Activated CD4-positive, alpha-beta memory T cell treated with anti-CD3 and anti-CD28 coated beads for 36 hours (primary cell): ENCODE measurements at places on chromosomes 7 and 10.

GRCh38 chr10:93293999-93294398 lies 188.1 kb downstream of the MYOF start:
- DNase-seq: no peak

- no peak for DNase-seq
Measured at GRCh38 chr7:20450536-20450935, 119.8 kb downstream of the ITGB8 start.

- DNase-seq: no peak
Measured at GRCh38 chr10:112229901-112230300, 46.3 kb upstream of the GPAM start.

DNA sequence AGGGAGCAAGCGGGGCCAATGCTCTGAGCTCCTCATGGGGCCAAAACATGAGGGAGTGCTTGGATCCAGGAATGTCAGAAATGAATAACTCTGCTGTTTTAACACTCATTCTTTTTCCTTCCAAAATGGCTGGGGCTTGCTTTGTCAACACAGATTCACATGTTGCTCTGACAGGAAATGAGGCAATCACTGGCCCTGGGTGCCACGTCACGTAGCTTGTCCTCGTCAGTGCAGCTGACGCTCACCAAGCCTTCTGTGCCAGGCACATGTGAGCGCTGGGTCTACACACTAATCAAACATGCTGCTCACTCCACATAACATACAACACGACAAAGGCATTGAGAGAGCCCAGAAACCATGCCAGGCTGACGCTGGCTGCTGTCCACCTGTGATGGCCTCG lies 198.9 kb downstream of the WDR37 start:
- DNase-seq: peak; percentile 56

DNA sequence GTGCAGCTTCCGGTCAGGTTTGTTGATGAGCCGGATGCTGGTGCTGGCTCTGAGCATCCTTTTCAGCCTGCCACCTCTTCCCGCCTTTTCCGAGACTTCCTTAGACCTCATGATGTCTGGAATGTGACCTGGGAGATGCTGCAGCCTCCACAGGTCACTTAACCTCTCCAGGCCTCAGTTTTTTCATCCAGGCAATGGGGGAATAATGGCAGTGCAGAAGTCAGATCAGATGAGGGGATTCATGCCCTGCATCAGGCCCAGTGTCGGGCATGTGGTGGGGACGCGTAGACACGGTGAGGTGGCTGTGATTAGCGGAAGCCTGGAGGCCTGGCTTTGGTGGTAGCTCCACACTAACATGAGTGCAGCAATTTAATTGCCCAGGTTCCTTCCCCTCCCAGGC lies 24.6 kb downstream of the PFKFB3 start:
- no peak for DNase-seq

- peak; percentile 91 for DNase-seq
Measured at GRCh38 chr7:106425017-106425719, 140.4 kb upstream of the NAMPT start.

- no peak for DNase-seq
Measured at GRCh38 chr7:100544967-100545359, 6.0 kb downstream of the AGFG2 start.

DNA sequence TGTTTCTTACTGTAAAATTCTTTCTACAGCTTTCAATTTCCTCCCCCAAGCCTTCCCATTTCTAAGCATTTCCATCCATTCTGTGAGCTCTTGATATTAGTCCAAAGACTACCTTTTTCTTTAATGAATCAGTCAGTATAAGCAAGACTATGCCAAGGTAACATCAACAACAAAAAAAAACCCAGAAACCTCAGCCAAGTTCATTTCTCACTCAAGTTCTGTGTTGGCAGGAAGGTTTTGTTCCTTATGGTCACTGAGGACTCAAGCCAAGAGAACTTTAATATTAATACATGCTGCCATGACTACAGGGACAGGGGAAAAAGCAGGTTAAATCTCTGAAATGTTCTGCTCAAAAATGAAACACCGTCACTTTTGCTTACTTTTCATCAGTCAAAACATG lies 621.2 kb upstream of the NRP1 start:
- DNase-seq: no peak

DNA sequence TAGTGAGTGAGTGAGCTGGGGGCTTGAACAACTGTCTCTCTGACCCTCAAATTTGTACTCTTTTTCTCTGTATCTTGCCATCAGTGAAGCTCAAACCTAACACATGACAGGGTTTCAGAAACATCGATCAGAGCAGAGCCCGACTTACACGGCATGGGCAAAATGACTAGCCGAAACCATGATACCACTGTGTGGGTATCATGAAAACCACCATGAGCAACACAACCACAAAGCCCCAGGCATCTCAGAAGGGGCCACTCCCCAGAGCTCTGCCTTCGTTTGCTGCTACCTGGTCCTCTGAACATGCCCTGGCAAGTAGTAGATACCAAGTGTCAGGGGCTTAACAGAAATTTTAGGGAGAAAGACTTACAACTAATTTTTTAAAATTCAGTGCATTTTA lies 308.5 kb downstream of the WDR11 start:
- peak; percentile 33 for DNase-seq

GRCh38 chr10:100353770-100354485 lies 6.9 kb downstream of the SCD start:
- no peak for DNase-seq

DNA sequence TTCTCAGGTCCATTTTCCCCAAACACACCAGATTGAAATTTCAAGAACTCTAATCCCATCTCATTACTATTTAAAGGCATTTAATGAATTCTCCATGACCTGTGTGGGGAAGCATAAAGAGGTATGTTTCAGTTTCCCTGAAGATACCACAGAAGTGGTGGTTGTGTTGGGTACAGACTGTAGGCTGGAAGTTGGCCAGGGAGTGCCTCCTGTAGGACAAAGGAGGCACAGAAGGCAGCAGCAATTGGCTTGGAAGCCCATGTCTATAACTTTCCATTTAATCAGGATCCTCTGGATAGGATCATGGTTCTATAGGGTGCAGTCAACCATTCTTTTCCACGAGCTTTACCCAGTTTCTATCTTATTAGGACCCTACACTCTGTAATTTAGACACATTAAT lies 8.6 kb upstream of the BET1 start:
- DNase-seq: no peak

- no peak for DNase-seq
Measured at GRCh38 chr10:73941300-73941699, 30.4 kb downstream of the PLAU start.

DNA sequence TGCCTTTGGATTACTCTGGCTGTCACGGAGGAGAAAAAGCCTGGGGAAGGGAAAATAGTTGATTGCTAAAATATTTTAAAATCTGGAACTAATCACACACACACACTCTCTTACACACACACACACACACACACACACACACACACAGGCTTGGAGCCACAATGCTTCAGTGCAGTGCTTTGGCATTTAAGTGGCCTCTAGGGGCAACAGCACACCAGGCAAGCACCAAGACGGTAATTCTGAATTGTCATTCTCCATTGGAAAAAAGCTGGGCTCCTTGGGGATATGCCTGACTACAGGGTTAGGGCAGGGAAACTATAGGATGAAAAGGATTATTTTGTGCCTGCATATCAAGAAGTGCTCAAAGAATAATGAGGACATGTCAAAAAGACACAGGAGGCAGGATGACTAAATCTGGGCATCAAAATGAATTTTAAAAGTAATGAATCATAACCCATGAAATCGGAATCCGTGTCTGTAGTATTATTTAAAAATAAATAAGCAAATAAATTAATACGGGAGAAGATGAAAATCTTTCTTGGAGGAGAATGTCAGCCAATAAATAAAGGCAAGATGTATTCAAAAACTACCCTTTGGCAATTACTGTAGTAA lies 30.4 kb upstream of the DDC start:
- DNase-seq: peak; percentile 24

GRCh38 chr7:125926621-125927020 lies 997.0 kb upstream of the POT1 start:
- DNase-seq: no peak

DNA sequence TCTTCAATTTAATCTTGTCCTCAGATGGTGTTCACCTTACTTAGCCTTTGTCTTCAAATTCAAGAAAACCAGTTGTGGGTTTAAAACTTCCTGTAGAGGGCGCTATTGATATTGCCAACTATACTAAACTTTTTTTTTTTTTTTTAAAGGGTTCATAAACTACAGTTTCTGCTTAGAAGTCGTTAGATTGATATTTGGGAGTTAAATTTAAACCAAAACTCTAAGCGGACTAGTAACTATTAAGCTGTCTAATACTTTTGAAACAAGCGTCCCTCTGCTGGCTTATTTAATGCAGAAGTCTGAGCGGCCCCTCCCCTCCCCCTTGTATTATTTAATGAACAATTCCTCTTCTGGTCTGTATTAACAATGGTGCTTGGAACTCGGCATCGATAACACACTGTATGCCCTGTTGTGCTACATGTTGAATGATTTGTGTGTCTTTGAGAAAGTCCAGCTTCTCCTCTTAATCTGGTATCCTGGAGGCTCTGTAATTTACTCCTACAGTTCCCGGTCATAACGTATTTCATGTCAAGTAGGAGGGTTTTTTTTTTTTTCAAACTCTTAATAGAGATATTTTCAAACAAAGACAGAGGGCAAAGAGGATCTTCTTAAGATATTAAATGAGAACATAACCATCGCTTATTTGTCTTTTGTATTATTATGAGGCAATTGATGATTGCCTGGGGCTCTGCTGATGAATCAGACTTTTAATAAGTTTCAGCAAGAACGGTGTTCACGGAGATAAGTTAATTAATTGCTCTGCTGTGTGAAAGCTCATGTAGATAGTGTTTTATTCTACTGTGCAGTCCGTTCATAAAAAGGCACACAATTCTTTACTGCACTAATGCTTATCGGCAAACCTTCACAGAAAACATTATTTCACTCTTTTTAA lies 22.6 kb upstream of the CREB5 start:
- DNase-seq: no peak

- no peak for DNase-seq
Measured at GRCh38 chr10:2494399-2494798, 572.9 kb upstream of the PFKP start.

DNA sequence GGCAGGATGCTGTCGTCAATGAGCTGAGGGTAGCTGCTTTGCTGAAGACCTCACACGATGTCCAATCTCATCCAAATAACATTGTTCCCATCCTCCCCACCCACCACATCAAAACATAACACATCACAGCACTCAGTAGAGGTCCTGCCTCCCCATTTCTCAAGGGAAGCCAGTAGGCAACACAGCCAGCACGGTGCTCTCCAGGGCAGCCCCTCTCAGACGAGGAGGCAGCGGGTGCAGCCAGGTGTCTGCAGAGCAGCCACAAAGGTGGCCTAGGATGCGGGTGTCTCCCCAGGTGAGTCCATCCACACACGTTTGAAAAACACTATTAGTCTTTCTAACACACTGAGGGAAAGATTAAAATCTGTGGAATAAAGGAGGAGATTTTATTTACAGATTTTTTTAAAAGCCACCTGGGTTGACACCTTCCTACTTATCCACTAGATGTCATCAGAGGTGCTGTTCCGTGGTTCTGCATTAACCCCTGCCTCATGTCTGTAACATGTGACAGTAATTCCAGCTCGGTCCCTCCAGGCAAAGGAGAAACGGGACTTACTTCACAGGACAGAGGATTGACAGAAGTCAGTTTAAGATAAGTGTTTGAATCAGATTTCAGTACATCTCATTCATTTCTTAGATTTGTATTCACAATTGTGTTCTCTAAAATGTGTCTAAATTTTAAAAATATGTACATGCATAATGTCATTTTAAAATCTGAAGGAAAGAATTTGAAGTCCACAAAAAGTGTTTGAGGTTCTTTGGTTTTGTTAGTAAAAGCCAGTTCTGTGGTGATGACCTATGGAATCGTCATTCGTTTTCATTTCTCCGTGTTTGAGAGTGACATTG lies 68.0 kb downstream of the LANCL2 start:
- DNase-seq: peak; percentile 32

- no peak for DNase-seq
Measured at GRCh38 chr7:140417456-140418155, 13.7 kb downstream of the RAB19 start.
